ENCODE measurements at places on chromosomes 12 and 14. TPM values are rescaled to one million over a fixed set of nuclear protein-coding genes. Genes with fewer than 3 reads are reported as not detected.
A peak's percentile ranks its signal among the peaks of the same experiment; 100 is the strongest.

DNA sequence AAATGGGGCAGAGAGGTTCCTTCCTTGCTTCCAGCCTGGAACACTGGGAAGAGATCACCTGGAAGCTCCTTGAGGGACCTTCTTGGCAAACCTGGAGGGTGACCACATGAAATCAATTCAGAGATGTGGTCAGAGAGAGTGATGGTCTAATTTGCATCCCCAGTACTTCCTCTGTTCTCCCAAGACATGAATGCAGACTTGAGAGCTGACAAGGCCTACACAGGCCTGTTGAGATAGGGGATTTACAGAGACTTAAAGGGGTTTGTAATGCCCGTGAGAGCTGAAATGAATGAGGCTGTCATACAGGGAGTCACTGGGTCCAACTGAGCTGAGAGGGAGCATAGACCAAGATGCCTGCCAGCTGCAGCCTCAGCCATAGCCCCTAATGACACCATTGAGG, 45.1 kb downstream of the TMX1 start:
- DNase-seq: no peak

DNA sequence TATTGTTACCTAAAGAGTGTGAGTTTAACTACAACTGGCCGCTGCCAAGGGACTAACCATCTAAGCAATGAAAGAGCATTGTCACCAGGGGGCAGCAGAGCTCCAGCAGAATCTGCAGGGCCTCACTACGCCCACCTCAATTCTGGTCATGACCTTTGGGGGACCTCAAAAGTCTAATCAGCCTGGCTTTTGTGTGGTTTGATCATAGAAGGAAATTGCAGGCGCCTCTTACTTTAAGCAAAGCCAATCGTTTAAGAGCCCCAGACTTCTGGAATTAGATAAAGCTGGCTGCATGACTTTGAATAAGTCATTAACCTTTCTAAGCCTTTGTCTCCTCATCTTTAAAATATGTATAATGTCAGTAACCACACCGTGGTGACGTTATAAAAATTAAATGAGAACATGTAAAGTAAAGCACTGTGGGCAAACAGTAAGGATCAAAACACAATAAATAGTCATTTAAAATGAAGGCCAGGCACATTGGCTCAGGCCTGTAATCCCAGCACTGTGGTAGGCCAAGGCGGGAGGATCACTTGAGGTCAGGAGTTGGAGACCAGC, 58.6 kb downstream of the TBX3 start:
- DNase-seq: peak; percentile 45

DNA sequence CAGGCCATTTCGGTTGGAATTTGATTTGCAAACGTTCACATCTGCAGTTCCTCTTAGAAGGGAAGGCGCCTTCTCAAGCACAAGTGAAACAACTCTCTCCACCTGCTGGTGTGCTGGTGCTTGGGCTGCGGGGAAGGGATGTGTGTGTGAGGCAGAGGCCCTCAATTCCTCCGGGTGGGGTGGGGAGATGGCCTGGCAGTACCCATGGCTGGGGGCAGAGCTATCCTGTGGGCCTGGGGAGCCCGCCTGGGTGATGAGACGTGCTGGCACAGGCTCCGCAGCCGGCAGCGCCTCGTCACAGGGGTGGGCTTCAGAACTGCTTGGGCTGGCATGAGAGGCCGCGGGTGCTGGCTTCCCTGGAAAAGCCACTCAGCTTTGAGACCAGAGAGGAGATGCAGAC, 28.9 kb upstream of the TDRD9 start:
- DNase-seq: no peak

Gene PLEKHD1
- not detected for total RNA-seq

DNA sequence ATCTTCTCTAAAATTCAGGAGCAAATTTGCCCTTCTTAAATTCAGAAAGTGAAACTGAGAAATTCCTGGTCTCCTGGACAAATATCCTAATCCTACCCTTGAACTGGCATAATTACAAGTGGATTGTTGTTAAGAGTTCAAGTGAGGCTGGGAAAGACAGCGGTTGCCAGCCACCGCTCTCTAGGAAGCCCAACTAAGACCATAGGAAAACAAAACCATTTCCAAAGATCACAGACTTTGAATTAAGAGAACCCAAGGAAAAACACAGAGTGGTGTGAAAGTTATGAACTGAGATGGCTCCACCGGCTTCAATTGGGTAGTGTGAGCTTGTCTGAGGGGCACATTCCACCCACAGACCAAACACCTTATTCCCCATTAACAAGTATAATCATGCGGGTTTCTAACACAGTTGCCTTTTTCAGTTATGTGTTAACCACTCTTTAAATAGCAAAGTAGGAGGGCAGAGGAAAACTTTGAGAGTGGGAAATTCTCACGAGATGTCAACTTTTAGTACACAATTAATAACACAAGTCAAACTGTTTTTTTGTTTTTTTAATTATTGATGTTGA, 1628.8 kb upstream of the SEL1L start:
- DNase-seq: no peak

GRCh38 chr12:8123124-8123912, at the start of gene CLEC4A:
TSS of gene CLEC4A (plus strand) at chr12:8123617. CDS start at chr12:8123879, 262 bp downstream.
- DNase-seq: no peak

- no peak for DNase-seq
Measured at GRCh38 chr14:95327558-95328374, 8.1 kb upstream of the CLMN start.

DNA sequence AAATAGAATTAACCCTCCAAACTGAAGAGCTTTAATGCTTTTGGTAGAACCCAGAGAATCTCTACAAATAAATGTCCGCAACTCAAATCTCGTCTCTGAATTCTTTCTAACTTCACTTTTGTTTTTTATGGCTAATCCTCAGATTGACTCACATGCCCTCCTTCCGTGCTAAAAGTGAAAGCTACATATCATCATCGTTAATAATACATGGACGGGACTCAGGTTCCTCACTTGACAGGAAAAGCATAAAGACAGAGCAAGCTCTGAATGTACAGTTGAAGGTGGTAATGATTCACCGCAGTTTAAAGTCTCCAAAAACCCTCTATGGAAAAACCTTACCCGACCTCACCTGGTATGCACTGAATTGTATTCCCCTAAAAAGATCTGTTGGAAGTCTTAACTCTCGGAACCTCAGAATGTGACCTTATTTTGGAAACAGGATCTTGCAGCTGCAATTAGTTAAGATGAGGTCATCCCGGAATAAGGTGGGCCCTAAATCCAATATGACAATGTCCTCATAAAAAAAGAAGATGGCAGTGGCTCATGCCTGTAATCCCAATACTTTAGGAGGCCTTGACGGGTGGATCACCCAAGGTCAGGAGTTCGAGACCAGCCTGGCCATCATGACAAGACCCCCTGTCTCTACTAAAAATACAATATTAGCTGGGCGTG, 147.4 kb upstream of the FOXN3 start:
- DNase-seq: no peak

Gene ACSM4
- total RNA-seq: not detected

DNA sequence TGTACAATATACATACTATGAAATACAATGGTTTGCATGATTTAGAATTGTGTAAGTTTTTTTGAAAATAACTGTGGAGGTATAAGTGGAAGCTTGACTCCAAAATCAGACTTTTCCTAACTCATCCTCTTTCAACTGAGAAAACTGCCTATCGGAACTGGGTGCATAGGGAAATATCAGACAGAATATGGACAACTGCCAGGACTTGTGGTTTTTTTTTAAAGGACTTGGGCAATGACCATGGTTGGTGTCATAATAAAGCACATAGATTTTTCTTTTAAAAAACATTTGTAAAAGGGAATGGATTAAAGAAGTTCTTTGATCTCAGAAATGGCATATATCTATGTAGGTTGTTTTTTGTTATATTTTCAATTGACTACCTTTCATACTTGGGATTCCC, 53.3 kb upstream of the LRRK2 start:
- DNase-seq: peak; percentile 12

Gene NOVA1
- total RNA-seq: not detected

GRCh38 chr12:99063182-99063581, 418.1 kb downstream of the APAF1 start:
- no peak for DNase-seq

- peak; percentile 40 for DNase-seq
Measured at GRCh38 chr14:52862632-52863333, 71.4 kb upstream of the GNPNAT1 start.

DNA sequence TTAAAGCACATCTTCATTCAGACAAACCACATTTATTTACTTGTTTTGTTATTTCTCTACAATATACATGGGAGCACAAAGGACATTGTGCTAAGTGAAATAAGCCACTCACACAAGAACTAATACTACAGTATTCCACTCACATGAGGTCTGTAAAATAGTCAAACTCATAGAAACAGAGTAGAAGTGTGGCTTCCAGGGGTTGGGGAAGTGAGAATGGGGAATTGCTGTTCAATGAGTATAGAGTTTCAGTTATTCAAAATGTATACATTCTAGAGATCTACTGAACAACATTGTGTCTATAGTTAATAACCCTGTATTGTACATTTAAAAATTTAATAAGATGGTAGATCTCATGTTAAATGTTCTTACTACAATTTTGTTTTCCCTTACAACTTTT, 88.8 kb downstream of the ATXN7L3B start:
- DNase-seq: no peak

DNA sequence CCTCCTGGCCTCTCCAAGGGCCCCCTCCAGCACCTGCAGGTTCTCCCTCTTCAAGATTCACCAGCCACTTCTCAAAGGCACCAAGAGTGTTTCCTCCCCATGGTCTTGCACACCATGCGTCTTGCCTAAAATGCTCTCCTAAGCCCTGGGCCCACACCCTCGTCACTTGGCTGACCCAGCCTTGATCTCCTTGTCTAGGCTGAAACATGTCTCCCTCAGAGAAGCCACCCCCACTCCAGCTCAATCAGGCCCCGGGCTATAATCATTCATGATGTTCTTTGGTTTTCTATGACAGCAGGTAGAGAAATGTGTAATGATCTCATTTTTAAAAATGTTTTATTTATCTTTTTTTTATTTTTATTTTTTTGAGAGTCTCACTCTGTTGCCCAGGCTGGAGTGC, 88.1 kb downstream of the EFCAB11 start:
- no peak for DNase-seq

- peak; percentile 29 for DNase-seq
Measured at GRCh38 chr12:79531518-79531917, 159.2 kb downstream of the PAWR start.

Gene SERPINA5
- 0.49 TPM for total RNA-seq

- DNase-seq: peak; percentile 62
Measured at GRCh38 chr12:58503731-58504130, 416.6 kb downstream of the LRIG3 start.

Gene EPS8
- total RNA-seq: 38.4 TPM

DNA sequence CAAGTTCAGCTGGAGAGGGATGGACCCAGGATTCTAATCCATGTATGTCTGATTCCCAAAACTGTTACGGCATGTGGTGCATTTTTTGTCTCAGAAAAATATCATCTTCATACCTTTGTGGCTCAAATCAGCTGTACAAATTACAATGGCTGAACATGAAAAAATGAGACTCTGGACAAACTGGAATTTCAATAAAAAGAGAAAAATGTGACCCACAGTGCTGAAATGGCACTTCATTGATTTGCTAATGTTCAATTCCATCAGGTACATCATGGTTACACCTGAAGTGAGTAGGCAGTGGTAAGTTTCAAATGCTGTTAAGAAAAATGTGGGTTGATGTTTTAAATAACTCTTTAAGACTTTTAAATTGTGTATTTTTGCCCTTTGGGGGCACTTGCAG, 165.6 kb upstream of the CAND1 start:
- no peak for DNase-seq

- DNase-seq: no peak
Measured at GRCh38 chr14:55877942-55878341, 240.3 kb upstream of the PELI2 start.

DNA sequence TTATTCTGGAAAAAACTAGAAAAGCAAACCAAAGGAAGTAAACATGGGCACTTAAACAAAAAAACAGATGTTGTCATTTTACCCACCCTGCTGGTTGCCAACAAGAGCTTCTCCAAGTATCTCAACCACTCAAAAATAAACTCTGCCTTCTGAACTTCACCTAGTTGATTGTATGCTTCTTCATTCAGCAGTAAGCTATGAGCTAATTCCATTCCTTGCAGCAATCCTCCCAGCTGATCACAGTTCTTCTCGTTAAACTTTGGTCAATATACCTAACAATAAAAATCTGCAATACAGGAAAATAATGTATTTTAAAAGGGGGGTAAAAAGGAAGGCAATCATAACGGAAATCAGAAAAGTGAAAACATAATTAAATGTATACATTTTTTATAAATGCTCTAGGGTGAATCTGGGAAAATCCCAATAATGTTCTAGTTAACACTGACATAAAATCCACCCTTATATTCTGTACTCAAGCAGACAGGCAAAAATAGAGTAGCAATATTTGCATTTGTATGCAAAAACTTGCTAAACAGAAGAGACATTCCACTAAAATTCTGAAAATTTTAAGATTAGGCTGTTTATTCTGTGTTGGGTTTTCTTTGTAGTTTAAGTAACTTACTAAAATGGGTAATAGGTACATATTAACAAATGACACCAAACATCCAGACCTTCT, 17.4 kb downstream of the HEATR5A start:
- DNase-seq: no peak

DNA sequence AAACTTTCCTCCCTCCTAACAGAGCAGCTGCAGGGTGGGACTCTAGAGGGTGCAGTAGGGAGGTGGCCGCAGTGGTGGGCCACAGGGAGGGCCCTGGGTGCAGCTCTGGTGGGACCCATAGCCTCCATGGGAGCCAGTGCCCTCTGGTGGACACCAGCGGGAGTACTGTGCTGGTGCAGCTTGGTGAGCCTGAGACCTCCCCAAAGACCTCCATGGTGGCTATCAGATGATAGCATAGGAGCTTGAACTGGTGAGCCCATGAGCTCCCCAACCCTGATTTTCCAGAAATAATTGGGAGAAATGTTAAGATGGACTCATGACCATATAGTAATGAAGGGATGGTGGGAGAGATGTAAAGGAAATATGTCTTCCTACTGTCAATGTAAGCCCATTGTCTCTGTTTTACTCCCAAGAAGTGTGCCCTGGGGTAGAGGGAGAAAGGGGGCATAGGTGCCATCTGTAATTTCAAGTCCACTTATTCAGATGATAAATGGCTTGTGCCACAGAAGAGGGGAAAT, 98.7 kb downstream of the GAS2L3 start:
- DNase-seq: no peak

DNA sequence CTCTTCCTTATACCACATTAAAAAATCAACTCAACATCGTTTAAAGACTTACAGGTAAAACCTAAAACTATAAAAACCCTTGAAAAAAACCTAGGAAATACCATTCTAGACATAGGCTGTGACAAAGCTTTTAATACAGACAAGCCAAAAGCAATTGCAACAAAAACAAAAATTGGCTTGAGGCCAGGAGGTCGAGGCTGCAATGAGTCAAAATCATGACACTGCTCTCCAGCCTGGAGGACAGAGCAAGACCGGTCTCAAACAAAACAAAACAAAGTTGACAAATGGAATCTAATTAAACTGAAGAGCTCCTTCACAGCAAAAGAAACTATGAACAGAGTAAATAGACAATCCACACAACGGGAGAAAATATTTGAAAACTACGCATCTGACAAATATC, 1057.8 kb downstream of the FSCB start:
- no peak for DNase-seq

DNA sequence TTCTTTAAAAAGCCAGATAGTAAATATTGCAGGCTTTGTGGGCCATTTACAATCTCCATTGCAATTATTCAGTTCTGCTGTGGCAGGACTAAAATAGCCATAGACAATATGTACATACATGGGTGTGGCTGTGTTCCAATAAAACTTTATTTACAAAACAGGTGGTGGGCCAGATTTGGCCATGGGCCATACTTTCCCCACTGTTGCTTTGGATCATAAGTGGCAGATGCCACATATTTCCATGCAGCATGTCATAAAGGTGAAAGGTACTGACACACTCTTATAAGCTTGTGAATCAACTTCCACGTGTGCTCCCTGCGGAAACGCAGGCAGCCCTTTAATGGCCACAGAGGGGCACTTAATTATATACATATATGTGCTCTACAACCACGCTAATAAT, 244.4 kb upstream of the FOXN3 start:
- no peak for DNase-seq

Gene RFX4
- not detected for total RNA-seq

Data from RPMI7951 (cell line).